ENCODE measurements at places on chromosomes 7 and 10.

DNA sequence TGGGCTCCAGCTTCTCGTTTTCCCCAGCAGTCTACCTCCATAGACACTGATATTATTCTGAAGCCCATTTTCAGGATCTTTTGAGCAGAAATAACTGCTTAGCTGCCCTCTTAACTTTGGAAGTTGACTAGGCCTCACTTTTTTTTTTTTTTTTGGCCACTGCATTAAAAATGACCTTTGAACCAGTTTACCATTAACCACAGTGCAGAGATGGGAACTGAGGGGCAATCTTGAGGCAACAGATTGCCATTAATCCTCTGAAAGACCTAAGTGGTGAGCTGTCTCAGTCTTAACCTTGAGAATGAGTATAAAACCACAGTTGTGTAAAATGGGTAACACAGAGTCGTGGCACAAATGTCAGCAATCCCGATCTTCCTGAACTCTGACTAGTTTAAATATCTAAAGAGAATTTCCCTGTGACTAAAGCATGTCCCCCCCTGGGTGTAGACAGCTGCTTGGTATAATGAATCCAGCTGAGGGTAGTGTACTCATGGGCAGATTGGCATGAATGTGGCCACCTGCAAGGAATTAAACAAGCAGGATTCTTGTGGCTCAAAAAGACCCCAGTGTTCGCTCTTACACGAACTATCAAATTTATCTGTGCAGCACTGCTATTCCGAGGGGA is 46.1 kb upstream of the FMC1 start:
- no peak for DNase-seq

GRCh38 chr10:99983280-99983988 is 26.3 kb downstream of the DNMBP start:
- DNase-seq: no peak

DNA sequence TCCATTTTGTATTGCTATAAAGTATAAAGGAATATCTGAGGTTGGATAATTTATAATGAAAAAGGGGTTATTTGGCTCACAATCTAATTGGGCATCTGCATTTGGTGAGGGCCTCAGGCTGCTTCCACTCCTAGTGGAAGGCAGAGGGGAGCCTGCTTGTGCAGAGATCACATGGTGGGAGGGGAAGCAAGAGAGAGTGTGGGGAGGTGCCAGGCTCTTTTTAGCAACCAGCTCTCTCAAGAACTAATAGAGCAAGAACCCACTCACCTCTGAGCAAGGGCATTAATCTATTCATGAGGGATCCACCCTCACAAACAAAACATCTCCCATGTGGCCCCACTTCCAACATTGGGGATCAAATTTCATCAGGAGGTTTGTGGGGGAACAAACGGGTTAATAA is 64.6 kb downstream of the OGDH start:
- no peak for DNase-seq

DNA sequence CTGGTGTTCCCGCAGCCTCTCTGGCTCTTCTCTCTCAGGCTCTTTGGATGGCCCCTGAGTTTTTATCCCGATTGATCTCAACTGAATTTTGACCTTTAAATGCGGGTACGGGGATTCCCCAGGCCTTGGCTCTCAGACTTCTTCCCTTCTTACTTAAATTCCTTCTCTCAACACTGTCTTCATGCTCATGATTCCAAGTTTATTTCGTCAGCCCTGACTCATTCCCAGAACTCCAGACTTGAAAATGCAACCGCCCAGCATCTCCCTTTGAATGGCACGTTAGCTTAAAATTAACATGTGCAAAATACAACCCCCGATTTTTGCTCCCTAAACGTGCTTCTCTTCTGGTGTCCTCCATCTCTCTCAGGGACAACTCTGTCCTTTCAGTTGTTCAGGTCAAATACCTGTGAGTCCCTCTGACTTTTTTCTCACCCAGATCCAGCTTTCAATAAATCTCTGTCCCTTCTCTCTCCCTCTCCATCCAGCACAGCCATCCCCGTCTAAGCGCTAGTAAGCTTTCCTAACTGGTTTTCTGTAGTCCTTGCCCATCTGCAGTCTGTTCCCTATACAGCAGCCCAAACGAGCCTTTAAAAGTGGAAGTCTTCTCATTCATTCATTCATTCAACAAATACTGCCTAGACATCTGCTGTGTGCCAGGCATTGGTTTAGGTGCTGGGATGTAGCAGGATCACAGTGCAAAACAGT is 7.1 kb downstream of the HECW1 start:
- DNase-seq: no peak

GRCh38 chr10:77037735-77038403 is 599.7 kb downstream of the KCNMA1 start:
- peak; percentile 58 for DNase-seq

DNA sequence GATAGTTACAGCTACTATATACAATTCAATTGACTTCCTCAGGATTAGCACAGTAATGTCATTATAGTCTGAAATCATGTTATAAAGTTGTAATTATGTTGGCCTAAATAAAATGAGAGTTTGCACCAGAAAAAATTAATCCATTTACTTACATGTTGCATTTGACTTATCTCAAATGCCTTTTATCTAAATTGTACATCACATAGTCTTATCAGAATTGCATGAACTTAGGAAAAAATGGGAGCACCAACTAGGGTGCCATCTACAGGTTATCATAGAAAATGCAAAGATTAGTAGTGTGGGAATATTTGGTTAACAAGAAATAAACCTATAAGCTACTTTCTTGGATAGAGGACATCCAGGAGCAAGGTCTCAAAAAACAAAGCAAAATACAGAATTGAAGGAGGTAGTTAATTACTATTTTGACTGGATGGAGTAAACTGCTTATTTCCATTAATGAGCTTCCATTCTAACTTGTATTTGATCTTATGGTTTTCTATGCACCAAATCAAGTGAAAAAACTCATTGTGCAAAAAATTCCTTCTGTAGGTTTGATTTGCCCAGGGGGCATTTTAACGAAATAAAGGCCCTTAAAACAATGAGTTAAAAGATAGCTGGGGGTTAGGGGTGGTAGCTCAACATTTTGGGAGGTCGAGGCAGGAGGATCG is 60.0 kb upstream of the ORC5 start:
- no peak for DNase-seq

DNA sequence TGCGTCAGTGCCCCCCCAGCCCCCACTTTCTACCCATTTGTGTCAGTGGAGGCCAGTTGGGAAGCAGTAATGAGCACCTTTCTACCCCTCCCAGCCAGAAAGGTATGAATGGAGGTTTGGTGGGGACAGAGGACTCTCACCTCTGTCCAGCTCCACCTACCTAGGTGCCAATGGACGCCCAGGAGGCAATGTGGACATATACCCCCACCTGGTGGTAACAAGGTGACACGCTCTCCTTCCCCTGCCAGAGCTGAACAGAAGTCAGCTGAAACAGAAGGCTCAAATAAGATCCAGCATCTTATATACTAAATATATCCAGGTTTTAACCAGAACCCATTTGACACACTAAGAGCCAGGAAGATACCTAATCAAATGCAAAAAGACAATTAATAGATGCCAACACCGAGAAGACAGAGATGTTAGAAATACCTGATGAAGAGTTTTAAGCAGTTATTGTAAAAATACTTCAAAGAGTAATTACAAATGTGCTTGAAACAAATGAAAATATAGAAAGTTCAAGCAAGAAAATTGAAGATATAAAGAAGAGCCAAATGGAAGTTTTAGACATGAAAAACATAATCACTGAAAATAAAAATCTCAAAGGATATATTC is 18.4 kb upstream of the SORCS3 start:
- peak; percentile 76 for DNase-seq

- DNase-seq: no peak
Observed at GRCh38 chr7:99124751-99125504, 19.0 kb downstream of the SMURF1 start.

- no peak for DNase-seq
Observed at GRCh38 chr7:153065051-153065450, 305.5 kb downstream of the ACTR3B start.

DNA sequence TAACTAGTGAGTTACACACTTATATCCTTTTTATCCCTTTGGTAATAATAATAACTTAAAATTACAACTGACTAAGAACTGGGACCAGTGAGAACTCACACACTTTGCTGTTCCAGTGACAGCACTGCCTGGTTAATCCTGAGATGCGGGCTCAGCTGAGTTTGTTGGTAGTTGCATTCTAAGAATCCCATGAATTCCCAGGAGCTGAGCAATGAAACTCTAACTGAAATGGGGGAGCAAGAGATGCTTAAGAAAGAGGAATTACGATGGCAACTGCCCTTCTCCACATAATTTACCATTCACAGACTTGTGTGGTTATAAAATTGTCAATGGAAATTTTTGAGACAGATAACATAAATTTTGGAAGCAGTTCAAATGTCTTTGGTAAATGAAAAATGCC is 659.4 kb downstream of the MAGI2 start:
- no peak for DNase-seq

GRCh38 chr10:2836921-2837662 is 230.3 kb upstream of the PFKP start:
- DNase-seq: no peak

DNA sequence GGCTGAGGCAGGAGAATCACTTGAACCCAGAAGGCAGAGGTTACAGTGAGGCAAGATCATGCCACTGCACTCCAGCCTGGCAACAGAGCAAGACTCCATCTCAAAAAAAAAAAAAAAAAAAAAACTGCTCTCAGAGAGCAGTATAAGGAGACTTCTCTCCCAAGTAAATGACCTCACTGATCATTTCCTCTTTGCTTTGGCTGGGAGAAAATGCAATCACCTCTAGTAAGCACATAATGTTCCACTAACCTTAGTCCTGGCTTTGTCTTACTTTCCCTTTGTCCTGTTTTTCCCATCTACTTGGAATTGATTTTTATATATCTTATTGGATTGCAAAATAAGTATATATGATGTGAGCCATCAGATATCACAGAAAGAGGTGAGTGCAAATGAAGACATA is 2.5 kb downstream of the SLC25A13 start:
- no peak for DNase-seq

DNA sequence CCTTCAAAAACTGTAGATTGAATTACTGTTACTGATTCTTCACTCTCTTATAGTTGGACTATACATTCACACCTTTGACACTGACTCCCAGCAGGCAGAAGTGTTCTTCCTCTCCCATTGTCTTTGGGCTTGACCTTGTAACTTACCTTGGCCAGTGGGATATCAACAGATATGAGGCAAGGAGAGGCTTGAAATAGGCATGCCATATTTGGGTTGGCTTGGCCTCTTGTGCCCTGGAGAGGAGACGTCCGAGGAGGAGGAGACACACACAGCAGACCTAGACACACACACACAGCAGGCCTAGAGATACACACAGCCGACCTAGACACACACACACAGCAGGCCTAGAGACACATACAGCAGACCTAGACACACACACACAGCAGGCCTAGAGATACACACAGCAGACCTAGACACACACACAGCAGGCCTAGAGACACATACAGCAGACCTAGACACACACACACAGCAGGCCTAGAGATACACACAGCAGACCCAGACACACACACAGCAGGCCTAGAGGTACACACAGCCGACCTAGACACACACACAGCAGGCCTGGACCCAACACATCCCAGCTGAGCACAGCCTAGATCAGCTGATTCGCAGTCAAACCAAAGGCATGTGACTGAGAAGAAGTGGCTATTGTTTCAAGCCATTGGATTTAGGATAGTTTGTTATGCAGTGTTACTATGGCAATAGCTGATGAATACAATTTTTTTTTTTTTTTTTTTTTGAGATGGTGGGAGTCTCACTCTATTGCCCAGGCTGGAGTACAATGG is 12.5 kb upstream of the GNA12 start:
- peak; percentile 24 for DNase-seq

DNA sequence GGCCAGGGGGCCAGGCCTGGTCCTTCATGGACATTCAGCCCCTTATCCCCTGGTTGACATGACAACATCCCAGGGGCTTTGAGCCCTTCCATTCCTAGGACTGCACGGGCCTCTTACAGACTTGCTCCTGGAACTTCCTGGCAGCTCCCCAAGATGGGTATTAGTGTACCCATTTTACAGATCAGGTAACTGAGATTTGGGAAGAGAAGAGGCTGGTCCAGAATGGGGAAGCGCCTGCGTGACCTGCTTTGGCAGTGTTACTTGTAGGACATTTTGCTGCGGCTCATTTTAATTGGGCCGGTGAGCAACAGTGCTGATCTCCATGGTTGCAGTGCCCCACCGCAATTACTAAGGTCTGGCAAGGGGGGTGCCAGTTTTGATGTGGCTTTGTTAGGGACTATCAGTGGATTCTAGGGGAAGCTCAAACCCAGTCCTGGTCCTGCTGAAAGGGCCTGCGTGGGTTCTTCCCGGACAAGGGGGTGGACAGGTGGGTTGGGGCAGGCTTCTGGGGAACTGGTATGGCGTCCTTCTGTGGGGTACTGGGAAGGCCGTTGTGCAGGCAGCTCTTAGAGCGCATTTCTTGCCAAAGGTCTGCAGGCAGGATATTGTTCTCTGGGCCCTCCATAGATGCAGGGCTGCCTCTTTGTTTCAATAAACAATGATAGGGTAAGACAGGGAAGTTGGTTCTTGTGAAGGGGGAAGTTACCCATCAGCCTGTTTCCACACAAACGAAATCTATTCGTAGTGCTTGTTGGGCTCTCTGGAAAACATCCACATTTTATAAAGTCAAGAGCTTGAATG is 137.6 kb downstream of the RGS10 start:
- no peak for DNase-seq

GRCh38 chr10:97703398-97704067 is 10.0 kb upstream of the MARVELD1 start:
- DNase-seq: no peak

- no peak for DNase-seq
Observed at GRCh38 chr7:41674505-41675023, 28.3 kb downstream of the INHBA start.

GRCh38 chr10:97904576-97904975 is 54.9 kb downstream of the GOLGA7B start:
- no peak for DNase-seq

GRCh38 chr10:94037286-94037685 is 43.6 kb downstream of the PLCE1 start:
- DNase-seq: no peak

GRCh38 chr7:30813466-30813865 is 42.2 kb downstream of the MINDY4 start:
- DNase-seq: no peak

DNA sequence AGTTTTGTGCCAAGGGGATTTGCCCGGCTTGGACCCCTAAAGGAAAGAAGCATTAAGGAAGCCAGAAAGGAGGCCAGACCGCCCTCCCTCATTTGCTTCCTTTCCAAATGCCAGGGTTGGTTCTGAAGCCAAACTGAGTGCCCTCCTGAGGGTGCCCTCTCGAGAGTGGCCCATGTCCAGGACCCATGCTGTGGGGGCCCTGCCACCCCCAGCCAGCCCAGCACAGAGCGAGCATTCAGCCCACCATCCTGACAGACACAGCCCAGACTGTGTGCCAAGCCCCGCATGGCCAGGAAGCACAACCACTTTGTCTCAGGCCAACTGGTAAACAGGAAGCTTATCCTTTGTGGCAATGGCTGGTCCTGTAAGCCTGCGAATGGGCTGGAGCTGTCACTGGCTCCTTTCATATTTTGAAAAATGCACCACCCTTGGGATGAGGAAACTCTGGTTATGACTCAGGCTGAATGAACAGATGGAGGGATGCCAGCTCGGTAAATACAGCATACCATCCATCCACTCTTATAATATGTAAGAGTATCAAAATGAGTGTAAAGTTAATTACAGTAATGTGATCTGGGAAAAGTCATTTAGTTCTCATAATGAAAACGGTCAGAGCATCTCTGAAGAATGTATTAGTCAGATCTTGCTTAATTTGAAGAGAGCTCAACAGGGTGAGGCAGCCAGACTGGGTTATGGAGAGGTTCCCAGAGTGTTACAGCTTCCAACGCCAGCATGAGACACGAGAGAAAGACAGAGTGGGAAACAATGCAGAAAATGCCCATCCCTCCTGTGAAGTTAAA is 65.0 kb downstream of the STK17A start:
- DNase-seq: no peak

GRCh38 chr7:92246360-92247101 is 757 bp downstream of the ANKIB1 start:
- DNase-seq: peak; percentile 67

Measured in NCI-H146 (cell line).